Activated CD4-positive, alpha-beta T cell treated with anti-CD3 and anti-CD28 coated beads for 36 hours (primary cell): ENCODE measurements at places on chromosomes 7 and 10.

GRCh38 chr10:11303361-11304170 lies 285.9 kb downstream of the CELF2 start:
- no peak for DNase-seq

DNA sequence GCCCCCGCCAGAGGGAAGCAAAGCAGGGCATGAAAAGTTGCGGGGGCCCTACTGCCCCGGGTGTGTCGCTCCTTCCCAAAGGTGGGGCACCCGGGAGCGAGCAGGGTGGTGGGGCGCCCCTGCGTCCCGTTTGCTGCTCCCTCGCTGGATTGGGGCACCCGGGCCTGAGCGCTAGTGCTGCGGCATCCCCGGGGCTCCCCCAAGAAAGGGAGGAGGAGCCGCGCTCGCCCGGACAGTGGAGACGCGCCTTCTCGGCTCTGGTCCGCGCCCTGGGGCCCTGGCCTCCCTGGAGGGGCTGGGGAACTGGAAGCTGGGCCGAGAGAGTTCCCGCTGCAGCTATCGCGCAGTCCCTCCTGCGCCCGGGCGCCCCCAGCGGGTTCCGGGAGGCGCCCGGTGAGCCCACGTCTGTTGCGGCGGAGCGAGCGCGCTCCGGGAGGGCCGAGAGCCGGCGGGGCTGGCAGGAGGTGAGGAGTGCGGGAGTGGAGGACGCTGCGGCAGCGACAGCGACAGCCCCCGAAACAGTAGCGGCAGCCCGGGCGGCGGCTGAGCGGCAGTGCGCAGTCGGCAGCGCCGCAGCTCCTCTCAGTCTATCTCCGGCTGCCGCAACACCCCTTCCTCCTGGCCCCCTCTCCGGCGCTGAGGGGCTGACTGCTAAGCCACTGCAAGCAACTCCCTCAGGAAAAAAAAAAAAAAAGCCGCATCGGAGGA lies 504 bp upstream of the BMPER start:
- DNase-seq = peak; percentile 38

DNA sequence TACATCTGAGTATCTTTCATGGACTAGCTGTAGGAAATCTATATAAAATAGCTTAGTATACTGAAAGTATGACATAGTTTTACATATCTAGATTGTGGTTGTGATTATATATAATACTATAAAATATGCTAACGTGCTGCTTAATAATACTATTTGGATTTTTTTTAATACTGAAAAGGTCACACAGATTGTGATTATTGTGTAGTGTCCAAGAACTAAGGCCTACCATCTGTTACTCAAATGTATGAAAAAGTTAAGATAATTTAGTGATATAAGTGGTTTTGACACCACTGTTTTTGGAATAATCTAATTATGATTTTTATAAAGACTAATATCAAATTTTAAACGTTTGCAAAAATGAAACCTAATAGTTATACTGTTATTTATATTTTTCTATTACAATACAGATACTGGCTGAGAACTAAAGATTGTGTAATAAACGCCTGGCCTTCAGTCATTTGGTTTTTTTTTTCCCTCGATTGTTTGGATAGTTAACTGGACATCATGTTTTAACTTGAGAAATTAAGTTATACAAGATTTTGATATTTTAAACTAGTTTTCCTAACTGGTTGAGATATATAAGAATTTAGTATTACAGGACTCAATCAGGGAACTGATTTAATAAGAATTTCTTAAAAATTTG lies 12.6 kb downstream of the PTEN start:
- DNase-seq = no peak

DNA sequence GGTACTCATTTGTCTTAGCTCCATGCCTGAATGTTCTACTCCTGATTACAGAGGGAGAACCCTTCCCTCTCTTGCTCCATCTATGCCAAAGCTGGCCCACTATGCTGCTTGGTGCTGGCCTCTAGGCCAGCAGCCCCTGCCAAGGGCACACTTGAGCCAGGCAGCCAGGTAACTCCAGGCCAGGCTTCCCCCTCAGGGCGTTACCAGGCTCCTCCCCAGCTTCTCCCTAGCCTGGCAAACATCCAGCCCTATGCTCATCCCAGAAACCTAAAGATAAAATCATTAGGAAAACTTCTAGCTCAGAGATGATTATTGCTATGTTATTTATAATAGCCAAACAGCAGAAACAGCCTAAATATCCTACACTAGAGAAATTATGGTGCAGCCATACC lies 103.7 kb downstream of the KCNMA1 start:
- no peak for DNase-seq

DNA sequence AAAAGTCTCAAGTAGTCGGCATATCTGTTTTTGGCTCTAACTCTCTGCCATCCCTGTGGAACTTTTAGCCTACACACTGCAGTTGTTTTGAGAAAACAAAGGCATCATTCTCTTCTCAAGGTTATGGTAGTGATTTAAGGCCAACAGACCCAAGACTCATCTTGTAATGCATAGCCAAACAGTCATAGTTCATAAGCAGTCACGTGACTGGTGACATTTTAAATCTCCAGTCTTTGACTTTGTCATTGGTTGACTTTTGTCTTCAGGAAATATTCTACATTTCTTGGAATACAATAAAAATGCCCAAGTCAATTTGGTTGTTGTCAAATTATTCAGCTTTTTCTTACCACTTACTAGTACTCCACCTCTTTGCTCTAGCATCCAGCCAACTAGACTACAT lies 114.8 kb downstream of the ANKRD30A start:
- no peak for DNase-seq

DNA sequence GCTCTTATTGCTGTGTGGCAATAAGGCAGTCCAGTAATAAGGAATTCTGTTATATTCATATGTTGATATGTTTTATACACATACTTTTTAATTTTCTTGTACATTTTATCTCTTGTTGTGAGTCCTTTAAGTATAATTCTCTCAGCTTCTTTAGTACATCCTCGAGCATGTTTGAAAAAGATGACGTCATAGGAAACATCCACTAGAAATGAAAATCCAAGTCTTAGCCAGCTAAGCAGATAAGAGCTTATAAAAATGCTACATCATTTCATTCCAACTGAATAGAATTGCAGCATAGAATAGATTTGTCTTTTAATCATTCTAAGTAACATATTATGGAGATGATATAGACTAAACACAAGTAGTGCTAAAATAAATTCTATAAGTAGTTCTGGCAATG lies 283.7 kb upstream of the FZD1 start:
- DNase-seq = no peak

GRCh38 chr7:13834328-13834761 lies 155.1 kb downstream of the ETV1 start:
- no peak for DNase-seq

DNA sequence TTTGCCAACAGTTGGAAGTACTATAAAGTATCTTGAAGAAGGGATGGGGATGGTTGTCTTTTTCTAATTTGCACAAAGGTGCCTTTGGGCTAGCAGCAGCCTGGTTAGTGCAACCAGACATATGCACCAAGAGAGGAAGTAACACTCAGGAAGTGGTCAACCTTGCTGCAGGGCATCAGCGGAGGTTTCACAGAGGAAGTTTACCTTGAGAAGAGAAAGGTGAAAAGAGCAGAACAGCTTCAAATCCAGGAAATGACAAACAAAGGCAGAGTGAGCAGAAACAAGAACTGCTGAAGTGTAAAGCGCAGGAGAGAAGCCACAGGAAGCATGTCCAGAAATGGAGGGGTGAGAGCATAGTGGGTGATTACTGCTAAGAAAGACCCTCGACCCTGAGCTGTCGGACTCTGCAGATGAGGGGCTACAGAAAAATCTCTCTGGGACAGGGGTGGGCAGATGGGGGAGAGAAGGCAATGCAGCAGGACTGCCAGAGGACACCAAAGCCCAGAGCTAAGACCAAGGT lies 66.9 kb downstream of the STK17A start:
- peak; percentile 74 for DNase-seq

DNA sequence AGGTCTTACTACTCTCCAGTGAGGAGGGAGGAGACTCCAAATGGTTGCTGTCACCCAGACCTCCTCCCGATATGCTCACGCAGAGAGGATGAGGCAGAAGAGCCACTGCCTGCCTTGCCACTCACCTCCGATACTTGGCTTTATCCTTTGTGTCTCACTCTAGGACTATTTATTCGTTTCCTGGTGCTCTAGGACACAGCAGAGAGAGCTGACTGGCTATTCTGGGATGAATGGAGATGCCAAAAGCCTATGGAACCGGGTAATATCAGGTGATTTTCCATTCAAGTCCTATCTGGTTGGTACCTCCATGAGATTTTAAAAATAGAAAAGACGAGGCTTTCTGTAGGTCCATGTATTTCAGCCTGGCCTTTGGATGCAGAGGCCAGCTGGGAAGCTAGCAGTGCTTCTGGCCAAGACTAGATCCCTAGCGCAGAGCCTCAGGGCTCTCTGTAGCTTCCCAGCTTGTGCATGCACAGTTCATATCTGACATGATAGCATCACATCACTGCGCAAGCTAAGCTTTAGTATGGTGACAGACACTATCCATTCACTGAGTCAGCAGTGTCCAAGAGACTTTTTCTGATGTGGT lies 239.0 kb upstream of the ANKRD30A start:
- no peak for DNase-seq

DNA sequence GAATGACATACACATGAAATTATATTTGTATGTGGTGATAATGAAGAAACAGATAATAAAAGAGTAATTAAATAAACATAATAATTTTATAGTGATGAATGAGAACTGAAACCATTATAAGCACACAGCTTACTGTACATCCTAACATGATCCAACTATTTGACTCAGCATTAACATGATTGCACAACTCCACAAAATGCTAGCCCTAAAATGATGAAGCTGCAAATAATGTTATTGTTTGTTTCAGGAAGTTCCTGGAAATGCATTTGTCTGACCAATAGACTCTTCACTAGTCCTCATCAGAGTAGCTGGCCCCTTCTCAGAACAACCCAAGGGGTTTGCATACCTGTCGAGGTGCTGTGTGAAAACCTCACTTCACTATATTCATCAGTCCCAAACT lies 115.5 kb downstream of the RTKN2 start:
- no peak for DNase-seq

DNA sequence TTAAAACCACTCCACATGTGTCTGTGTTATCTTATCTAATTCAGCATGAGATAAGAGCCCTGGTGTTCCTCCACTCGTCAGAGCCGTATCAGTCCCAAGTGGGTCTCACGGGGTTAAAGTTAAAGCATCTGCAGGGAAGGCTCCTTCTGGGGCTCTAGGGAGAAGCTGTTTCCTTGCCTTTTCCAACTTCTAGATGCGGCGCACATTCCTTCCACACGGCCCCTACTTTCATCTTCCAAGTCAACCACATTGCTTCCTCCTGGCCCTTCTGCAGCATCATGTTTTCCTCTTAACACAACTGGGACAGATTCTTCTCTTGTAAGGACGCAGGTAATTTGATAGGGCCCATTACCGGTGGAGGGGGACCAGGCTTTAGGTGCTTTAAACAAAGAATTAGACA lies 620.1 kb upstream of the DPP6 start:
- DNase-seq = no peak

- DNase-seq = no peak
Measured at GRCh38 chr7:27062946-27063345, 32.9 kb downstream of the HOXA1 start.

- peak; percentile 63 for DNase-seq
Measured at GRCh38 chr7:102286237-102287110, at the start of gene SH2B2. Gene SH2B2 (plus strand): TSS chr7:102286868. CDS start chr7:102300551, 13,683 bp downstream.

GRCh38 chr10:103109821-103110220 lies 83.3 kb downstream of the NT5C2 start:
- DNase-seq = no peak

DNA sequence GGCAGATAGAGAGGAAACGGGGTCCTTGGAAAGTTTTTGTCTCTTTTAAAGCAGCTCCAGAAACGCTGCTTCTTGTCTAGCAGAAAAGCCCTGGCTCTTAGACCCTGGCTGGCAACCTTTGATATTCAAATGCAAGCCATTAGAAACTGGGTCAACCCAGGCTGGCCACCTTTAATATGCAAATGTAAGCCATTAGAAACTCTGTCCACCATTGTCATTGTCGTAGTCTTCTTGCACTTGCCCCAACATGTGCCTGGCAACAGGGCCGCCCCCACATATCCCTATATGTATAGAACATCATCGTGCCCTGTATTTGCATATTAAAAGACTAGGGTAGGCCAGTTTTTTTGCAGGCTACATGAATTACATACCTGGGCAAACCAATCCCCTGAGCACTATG lies 621.3 kb upstream of the DPP6 start:
- no peak for DNase-seq

GRCh38 chr7:80827239-80827633 lies 91.6 kb downstream of the SEMA3C start:
- no peak for DNase-seq

GRCh38 chr7:86320341-86320740 lies 323.4 kb upstream of the GRM3 start:
- DNase-seq = no peak

DNA sequence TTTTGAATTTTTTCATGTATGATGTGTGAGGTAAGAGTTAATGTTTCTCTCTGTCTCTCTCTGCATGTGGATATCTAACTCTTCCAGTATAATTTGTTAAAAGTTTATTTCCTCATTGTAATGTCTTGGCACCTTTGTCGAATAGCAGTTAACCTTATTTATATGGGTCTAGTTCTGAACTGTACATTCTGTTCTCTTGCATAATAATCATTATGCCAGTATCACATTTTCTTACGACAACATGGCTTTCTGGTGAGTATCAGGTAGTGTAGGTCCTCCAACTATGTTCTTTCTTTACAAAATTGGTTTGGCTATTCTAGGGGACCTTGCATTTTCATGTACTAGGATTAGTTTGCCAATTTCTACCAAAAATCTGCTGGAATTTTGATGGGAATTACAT lies 337.0 kb upstream of the FZD8 start:
- no peak for DNase-seq

DNA sequence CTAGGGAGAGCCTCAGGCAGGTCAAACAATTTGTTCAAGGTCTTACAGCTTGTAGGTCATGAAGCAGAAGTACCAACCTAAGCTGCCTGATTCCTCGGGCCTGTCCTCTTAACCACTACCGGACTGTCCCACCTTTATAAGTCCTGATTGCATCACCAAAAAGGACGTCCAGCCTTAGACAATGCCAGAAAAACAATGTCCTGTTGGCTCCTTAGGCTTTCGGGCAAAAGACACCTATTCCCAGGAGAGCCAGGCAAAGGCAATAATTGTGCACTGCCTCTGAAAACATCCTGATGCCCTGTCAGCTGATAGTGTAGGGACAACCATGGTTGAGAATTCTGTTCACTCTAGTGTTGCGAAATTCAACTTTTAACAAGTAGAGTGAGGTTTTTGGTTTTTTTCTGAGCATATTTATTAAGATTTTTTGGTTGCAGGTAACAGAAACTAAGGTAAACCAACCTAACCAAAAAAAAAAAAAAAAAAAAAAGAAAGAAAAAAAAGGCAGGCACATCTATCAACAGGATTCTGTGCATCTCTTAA lies 40.5 kb downstream of the CDHR3 start:
- no peak for DNase-seq
